Activated CD4-positive, alpha-beta T cell treated with anti-CD3 and anti-CD28 coated beads, Interleukin-2, amount 10 ng/mL, durations not matched to agents 24 days and 14 days (primary cell): ENCODE measurements at places on chromosomes 5 and 9.

DNA sequence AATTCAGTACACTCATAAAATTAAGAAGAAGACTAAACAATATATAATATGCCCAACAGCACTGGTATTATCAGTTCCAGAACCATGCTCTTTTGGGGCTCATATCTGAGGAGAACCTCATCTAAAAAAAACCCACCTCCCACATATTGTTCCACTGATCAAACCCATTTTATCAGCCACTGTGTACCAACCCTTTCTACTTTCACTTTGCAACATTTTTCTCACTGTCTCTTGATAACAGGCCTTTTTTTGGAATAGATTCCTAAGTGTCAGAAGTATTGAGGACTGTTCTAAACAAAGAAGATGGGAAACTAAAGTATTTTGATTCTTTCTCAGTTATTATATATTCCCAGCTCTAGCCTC is 173.2 kb downstream of the GABRB2 start:
- DNase-seq, result no peak

GRCh38 chr5:103745353-103746065 is 182.9 kb upstream of the NUDT12 start:
- no peak for DNase-seq

- no peak for DNase-seq
Observed at GRCh38 chr5:172455511-172456061, 1.3 kb upstream of the SH3PXD2B start.

DNA sequence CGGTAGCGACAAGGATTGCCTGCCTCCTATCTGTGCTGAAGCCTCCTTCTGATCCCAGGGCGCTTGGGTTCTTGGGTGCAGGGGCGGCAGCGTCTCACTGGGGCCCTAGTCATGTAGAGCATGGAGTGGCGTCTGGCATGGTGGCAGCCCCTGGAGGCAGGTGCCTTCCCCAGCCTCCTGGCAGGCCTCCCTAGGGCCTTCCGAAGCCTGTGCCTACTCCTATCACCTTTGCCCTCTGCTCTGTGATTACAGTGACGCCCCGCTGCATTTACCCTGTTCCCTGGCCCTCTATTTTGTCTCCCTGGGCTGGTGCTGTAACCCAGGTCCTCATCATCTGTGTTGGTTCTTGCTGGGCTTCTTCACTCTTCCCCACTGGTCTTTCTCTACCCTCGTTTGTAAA is 3.8 kb downstream of the SRD5A1 start:
- no peak for DNase-seq

DNA sequence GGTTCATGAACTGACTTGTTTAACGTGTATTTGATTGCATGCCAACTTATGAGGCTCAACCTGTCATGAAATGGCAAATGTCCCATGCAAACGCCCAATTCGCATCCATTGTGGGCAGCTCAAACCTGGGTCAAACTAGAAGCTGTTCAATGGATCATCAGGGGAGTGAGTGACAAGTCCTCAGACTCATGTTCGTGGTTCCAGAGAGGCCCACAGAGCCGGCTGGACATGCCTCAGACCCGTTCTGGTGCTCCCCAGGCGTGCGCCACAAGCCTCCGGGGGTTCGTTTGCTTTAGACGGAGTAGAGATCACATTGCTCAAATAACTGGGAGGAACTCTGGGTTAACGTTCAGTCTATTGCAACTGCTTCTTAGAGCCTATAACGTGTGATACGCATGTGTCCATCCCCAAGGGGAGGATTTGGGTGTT is 15.0 kb downstream of the GFI1B start:
- no peak for DNase-seq
